ENCODE measurements at places on chromosomes 7 and 10. TPM values are rescaled to one million over a fixed set of nuclear protein-coding genes. Genes with fewer than 3 reads are reported as not detected.

DNA sequence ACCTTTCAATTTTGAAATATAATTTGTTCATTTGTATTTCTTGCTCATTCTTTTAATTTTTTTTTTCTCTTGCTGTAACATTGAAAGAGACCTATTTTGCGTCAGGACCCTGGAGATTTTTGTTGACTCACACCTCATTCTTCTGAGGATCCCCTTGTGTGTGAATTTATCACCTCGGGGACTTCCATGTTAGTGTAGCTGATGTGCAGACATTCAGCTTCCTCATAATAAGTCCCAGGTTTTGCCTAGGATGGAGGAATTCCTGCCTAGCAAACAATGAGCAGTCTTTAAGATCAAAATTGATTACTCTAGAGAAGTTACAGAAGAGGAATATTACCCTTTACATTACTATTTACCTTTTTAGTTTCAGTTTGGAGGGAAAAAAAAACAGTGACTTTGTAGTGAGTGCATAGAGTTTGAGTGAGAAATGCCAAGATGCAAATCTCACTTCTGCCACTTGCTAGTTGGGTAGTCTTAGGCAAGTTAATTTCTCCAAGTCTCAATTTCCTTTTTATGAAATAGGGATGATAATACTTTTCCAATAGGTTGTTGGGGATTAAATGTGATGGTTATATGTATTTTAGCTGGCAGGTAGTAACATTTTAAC lies 14.3 kb downstream of the TES start:
- no peak for DNase-seq
- H3K27me3 ChIP-seq: no peaks in the 10 kb centered on the region
- H3K27ac ChIP-seq: peak overlapping the region; percentile 16
- H3K4me3 ChIP-seq: no peak overlapping the region
- H3K36me3 ChIP-seq: peaks cover 6% of the 10 kb centered on the region
- peaks cover 42% of the 10 kb centered on the region for H3K4me1 ChIP-seq

DNA sequence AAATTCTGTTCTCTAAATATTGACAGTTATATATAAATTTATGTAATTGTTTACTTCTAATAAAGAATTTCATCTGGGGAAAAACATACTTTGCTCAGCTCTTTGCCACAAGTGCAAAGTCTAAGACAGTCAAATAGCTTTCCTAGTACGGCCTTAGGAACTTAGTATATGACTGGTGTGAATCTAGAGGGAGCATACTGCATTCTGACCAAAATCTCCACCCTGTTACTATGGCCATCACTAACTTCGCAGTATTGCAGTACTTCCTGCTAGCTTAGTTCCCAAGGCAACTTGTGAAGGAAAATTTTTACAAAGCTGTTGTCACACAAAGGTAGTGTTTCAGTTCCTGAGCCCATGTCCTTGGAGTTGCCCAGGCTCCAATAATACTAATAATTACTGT lies 181.5 kb downstream of the CFTR start:
- no peaks in the 10 kb centered on the region for H3K27me3 ChIP-seq
- DNase-seq: no peak
- H3K27ac ChIP-seq: no peak overlapping the region
- peaks cover 3% of the 10 kb centered on the region for H3K36me3 ChIP-seq
- H3K4me3 ChIP-seq: no peak overlapping the region

Gene COL26A1
- total RNA-seq: 10.6 TPM

Gene C10orf53
- total RNA-seq: not detected
